ENCODE measurements at places on chromosomes 3 and 15.

DNA sequence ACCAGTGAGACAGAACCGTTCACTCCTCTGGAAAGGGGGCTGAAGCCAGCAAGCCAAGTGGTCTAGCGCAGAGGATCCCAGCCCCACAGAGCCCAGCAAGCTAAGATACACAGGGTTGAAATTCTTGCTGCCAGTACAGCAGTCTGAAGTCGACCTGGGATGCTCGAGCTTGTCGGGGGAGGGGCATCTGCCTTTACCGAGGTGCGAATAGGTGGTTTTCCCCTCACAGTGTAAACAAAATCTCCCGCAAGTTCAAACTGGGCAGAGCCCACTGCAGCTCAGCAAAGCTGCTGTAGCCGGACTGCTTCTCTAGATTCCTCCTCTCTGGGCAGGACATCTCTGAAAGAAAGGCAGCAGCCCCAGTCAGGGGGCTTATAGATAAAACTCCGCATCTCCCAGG is 11.4 kb downstream of the CEP97 start:
- DNase-seq = no peak

DNA sequence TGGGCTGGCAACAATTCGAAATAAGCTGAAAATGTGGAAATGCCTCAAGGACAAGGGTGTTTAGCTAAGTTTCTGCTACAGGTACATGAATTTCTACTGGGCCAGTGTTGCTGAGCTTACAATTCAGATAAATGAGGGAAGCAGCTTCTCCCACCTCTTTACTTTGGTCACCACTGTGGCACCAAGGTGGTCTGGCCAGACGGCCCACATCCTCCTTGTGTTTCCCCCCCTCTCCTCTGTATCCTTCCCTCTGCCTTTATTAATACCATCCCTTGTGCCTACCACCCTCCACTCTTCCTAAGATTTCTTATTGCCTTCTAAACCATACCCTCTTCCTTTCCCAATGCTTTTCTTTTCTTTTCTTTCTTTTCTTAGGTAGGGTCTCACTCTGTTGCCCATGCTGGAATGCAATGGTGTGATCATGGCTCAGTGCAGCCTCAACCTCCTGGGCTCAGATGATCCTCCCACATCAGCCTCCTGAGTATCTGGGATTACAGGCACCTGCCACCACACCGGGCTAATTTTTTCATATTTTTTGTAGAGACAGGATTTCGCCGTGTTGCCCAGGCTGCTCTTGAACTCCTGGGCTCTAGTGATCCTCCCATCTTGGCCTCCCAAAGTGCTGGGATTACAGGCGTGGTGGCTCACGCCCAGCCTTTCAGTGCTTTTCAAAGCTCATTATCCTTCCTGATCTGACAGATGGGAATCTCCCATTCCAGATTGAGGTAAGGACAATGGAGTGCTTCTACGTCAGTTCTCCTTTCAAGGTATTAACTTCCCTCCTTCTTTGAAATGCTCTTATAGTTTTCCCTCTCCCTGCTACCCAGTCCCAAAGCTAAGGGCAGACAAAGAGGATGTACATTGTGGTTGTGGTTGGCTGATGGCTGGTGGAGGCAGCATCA is 14.8 kb downstream of the ANXA2 start:
- no peak for DNase-seq

- DNase-seq = no peak
Measured at GRCh38 chr15:37819191-37819590, 115.2 kb upstream of the TMCO5A start.

- no peak for DNase-seq
Measured at GRCh38 chr3:114565216-114565615, 271.4 kb downstream of the TIGIT start.

DNA sequence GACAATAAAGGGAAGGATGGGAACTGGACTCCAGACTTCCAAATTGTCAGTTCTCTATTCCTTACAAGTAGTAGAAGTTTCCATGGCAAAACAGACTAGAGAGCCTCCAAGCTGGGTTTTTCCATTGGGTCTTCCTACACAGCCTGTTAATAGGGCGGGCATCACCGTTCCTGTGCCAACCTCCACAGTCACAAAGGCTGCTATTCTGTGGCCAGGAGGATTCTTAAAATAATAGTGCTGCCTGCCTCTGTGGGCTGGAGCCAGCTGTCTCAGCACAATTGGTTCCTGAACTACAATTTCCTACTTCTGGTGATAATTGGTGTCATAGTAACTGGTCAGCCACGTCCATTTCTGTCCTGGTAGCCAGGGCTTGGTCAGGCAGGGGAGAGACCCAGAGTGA is 38.6 kb downstream of the LYZL4 start:
- DNase-seq = no peak

GRCh38 chr3:78274475-78275065 is 1234.7 kb downstream of the ROBO2 start:
- no peak for DNase-seq

GRCh38 chr3:107951126-107951525 is 139.7 kb downstream of the CD47 start:
- DNase-seq = no peak

DNA sequence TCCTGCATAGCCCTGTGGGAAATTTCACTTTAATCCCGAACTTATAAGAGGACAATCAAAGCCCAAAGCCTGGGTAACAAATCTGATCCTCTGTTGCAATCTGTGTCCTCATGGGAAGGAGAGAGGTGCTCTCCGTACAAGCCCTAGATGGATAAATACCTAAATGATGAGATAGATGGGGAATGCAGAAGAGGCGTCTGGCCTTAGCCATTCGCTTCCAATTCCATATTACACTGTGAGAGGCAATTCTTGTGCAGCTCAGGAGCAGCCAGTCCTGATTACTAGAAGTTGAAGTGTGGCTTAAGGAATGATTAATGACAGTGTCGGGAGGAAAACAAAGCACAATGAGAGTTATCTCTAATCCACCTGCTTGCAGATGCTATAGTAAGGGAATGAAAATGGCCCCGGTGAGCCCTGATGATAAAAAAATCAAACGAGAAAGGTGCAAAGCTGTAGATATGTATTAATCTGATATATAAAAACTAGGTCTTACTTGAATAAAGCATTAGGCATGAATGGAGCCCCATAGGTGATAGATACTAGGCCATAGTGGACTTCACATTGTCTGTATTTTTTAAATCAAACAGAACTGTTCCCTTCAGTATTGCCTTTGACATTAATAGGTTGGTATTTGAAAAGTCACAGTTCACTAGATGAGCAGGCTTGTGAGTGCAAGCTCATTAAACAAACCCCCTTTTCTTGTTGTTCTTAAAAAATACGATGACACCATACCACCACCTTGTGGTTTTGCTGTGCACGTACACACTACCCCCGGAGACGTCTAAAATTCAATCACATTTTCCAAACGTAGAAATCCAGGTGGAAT is 54.2 kb upstream of the TMCO5A start:
- no peak for DNase-seq

DNA sequence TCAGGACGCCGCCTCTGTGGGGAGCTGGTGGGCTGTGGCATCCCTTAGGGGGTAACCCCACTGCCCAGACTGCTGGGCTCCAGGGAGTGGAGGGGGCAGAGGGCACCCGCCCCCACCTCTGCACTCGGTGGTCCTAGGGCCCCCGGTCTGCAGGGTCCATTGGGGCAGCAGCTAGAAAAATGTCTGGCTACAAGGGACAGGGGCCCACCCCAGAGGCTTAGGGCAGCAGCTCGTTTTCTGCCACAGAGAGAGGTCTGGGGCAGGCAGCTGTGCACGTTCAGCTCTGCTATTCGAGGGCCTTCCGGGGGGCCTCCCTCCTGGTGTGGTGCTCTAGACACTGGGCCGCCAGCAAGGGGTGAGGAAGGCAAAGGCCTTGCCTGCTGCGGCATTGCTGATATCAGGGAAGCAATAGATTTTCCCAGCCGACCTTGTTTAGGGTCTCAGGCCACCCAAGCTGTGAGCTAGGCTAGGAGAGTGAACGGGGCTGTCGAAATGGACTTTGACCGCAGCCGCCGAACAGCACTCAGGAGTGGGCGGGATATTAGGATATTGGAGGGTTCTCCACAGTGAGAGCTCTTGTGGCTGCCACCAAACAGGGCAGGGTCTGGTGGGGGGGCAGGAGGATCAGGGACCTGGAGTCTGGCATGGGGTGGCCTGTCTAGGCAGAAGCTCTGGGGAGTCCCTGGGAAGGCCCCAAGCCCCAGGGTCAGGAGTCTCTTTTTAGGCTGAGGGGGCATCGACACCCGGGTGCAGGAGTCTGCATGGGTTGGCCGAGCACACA is 61.4 kb upstream of the KLF13 start:
- no peak for DNase-seq

DNA sequence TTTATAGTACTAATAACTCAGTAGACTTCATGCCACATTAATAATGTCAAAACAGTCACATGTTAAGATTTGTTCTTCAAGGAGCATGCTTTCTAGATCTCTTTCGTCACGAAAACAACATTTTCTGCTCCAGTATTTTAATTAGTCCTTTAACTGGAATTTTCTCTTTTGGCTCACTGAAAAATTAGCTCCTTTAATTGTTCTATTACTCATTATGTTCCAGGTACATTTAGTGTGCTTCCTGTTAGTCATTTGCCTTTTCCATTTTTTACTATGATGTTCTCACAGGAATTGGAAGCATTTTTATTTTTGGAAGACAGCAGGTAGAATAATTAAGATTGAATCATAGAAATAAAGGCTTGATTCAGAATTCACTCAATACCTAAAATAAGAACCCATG is 111.2 kb downstream of the SLC9A9 start:
- no peak for DNase-seq

DNA sequence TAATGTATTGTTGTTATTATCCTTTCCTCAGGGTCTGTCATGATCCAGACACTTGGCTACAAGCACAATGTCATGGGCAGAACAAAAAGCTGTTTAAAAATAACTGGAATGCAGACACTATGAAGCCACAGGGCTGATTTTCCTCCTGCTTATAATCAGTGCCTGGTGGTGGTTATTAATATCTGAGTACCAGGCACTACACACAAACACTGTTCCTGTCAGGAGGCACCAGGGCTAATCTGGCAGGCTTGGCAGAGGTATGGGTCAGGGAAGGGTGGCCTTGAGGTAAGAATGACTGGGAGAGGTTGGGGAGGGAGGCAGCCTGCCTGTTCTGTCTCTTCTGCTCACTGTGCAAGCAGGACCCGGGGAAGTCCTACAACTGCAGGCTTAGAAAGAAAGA is 67.2 kb downstream of the WDR76 start:
- DNase-seq = no peak

DNA sequence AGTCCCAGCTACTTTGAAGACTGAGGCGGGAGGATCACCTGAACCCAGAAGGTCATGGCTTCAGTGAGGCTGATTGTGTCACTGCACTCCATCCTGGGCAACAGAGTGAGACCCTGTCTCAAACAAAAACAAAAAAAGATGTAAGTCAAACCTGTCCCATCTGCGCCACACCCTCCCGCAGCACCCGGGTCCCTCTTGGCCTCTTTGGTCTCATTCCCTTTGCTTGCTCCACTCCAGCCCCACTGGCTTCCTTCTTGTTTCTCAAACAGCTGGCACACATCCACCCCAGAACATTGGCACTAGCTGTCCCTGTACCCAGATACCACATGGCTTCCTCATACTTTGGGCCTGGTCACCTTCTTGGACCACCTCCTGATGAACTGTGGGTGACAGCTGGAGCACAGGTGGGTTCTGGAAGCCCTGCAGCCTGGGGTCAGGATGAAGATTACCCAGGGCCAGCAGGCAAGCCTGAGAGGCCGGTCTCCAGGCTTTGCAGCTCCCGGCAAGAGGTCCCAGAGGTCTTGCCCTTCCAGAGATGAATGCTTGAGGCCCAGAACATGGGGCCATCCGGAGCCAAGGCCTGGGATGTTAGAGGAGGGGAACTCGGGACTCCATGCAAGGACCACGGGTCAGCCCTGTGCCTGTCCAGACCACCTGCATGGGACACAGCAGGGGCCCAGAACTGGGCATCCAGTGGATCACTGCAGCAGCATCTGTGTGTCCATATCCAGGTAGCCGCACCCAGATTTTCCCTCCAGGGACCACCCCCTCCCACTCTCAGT is 10.9 kb upstream of the GATA2 start:
- no peak for DNase-seq

GRCh38 chr3:65793495-65794200 is 245.1 kb downstream of the MAGI1 start:
- no peak for DNase-seq

DNA sequence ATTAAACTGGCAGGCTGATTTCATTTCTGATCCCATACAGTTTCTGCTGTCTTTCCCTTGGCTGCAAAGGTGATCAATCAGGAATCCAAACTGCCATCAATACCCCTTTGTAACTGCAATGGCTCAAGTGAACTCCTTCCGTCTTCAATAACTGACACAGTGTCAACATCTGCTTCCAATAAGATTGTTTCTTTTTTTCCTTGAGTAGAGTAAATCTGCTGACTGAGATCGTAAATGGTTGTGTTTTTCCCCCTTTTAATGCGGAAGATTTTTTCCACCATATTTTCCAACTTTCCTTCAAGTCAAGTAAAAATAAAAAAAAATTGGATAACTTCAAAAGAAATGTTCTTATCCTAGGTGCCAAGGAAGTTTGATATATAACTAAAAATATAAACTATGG is 48.7 kb downstream of the VGLL3 start:
- DNase-seq = no peak

DNA sequence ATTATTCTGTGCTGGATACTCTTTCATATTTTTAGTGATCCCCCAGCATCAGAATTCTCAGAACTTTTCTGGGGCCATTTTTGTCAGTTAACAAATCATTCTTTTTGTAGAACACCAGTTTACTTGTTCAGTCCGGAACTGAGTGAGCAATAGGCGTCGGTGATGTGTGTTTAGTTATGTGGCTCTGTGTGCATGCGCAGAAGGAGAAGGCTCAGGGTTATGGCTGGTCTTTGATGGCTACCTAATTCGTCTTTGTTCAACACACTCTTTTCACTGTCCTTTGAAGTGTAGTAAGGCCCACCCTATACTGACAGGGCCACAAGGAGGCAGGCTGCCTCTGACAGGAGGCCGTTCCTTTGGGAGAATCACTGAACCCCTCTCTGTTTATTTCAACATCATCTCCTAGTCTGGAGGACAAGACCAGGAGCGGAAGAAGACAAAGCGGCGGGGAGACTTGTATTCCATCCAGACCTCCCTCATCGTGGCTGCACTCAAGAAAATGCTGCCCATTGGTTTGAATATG is 158.2 kb upstream of the CHRM5 start:
- DNase-seq = no peak

DNA sequence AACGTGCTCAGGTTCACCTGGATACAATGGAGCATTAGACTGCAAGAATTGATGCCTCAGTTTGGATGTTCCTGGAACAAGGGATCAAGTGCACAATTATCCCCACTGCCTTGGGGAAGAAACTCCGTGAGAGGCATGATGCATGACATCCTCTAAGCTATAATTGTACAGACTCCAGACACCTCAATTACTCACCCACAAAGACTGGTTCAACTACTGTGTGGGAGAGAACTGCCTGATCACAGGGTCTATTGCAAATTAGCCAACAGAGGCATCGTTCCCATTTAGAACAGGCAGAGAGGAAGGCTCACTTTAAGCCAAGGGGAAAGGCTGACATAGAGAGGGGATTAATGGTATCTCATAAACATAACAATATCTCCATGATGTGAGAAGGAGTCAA is 43.5 kb downstream of the ARRDC4 start:
- DNase-seq = no peak

- no peak for DNase-seq
Measured at GRCh38 chr3:113295463-113295862, 84.1 kb downstream of the BOC start.

Measured in NCI-H1417 treated with DMSO at 0.1 percent for 48 hours (cell line).